ENCODE measurements at places on chromosomes 5 and 9.

DNA sequence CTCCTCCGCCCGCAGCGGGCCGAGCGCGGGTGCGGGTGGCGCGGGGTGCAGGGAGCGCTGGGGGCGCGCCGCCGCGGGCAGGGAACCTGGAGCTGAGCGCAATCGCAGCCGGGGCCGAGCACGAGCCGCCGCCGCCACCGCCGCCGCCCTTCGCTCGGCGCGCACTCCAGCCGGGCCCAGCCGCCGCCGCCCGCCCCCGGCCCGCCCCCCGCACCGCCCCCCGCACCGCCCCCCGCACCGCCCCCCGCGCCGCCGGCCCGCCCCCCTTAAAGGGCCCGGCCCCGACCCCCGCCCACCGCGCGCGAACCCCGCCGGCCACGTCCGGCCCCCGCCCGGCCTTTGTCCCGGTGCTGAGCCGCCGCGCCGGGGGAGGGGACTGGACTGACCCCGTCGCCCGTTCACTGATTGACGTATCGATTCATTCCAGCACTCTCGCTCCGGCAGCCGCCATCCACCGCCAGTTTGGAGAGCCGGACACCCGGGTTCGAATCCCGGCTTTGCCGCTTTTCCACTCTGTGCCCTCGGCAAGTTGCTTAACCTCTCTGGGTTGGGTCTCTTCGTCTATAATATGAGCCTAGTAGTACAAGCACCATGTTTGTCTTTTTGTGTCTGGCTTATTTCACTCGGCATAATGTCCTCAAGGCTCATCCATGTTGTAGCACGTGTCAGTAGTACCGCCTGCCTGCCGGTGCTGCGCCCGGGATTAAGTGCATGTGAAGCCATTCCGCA is at the start of gene SH3PXD2B:
TSS of gene SH3PXD2B (minus strand) at position 168 of the 729 bp plus-strand sequence. CDS start 173 bp downstream, outside the sequence.
- peaks cover 4% of the 10 kb centered on the region for H3K4me1 ChIP-seq
- H3K27ac ChIP-seq: no peak within 1 kb of the TSS
- H3K36me3 ChIP-seq: no peaks in the 10 kb centered on the region

DNA sequence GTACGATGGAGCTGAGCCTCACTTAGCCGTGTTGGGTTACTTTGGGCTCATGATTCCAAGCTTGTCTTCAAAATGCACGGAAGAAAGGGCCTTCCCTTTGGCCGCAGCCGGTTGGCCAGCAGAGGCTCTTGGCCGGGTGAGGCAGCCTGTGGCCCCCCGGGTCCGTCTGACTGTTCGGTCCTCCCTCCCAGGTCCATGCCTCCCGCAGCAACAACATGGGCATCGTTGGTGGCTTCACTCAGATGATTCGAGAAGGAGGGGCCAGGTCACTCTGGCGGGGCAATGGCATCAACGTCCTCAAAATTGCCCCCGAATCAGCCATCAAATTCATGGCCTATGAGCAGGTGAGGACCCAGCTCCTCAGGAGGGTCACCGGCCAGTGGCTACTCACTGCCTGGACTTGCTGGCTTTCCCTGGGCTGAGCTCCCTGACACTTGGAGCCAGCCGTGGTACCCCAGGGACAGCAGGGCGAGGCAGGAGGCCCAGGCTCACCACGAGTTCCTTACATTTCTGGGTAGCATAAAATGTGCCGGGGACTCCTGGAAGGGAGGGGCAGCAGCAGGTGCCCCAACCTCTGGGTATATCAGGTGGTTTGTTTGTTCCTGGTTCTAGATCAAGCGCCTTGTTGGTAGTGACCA is 21.9 kb downstream of the PTGES2 start:
- H3K27ac ChIP-seq: no peak overlapping the region
- H3K36me3 ChIP-seq: peaks cover 58% of the 10 kb centered on the region
- no peaks in the 10 kb centered on the region for H3K27me3 ChIP-seq
- no peak for DNase-seq

- H3K4me3 ChIP-seq: no peak overlapping the region
- H3K36me3 ChIP-seq: no peaks in the 10 kb centered on the region
- H3K4me1 ChIP-seq: no peaks in the 10 kb centered on the region
- no peak overlapping the region for H3K27ac ChIP-seq
- no peaks in the 10 kb centered on the region for H3K27me3 ChIP-seq
These were observed 23.1 kb downstream of the NIM1K start for GRCh38 chr5:43215073-43215631.

GRCh38 chr5:33969572-33970452 is 14.7 kb downstream of the SLC45A2 start:
- H3K4me1 ChIP-seq: peaks cover 5% of the 10 kb centered on the region
- H3K4me3 ChIP-seq: no peak overlapping the region
- H3K27me3 ChIP-seq: no peaks in the 10 kb centered on the region
- H3K27ac ChIP-seq: no peak overlapping the region
- DNase-seq: no peak
- H3K36me3 ChIP-seq: no peaks in the 10 kb centered on the region

DNA sequence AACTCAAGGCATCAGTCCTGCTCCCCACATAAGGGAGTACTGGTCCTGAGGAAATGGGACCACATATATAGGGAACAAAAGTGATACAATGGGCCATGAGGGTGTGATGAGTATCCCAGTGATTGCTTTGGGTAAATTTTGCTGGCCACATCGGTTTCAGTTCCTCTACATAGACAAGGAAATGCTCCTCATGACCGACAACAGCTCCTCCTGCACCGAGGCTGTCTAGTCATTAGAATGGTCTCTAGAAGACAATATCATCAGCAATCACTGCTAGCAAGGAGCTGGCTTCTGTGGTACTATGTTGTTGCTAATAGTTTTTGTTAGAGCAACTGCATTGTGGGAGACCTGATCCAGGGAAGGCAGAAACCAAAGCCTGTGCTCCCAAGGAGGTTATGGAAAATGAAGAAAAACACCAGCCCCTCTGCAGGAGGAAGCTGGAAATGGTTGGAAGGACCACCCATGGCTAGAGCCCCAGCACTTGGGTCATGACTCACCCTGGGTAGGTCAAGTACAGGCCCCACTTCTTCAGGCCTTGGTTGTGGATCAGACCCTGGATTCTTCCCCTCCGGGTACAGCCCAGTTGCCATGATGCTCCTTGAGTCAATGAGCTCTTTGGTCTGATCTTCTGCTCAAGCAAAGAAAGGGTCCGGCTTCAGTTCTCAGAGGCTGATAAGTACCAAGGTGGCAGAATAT is 3.4 kb upstream of the CTSL start:
- H3K27ac ChIP-seq: no peak overlapping the region
- H3K4me3 ChIP-seq: no peak overlapping the region
- no peaks in the 10 kb centered on the region for H3K4me1 ChIP-seq
- no peaks in the 10 kb centered on the region for H3K27me3 ChIP-seq

GRCh38 chr9:137434498-137435380 is 6.4 kb downstream of the ENTPD8 start:
- no peak overlapping the region for H3K27ac ChIP-seq
- no peaks in the 10 kb centered on the region for H3K27me3 ChIP-seq
- H3K36me3 ChIP-seq: no peaks in the 10 kb centered on the region
- DNase-seq: no peak

GRCh38 chr9:130897105-130897751 is 616 bp upstream of the QRFP start:
- no peaks in the 10 kb centered on the region for H3K36me3 ChIP-seq
- peaks cover 23% of the 10 kb centered on the region for H3K27me3 ChIP-seq
- DNase-seq: no peak
- H3K4me3 ChIP-seq: no peak overlapping the region

- no peak for DNase-seq
- H3K4me3 ChIP-seq: no peak overlapping the region
- no peak overlapping the region for H3K27ac ChIP-seq
These were observed 162.5 kb upstream of the SMIM23 start for GRCh38 chr5:171623107-171623506.

DNA sequence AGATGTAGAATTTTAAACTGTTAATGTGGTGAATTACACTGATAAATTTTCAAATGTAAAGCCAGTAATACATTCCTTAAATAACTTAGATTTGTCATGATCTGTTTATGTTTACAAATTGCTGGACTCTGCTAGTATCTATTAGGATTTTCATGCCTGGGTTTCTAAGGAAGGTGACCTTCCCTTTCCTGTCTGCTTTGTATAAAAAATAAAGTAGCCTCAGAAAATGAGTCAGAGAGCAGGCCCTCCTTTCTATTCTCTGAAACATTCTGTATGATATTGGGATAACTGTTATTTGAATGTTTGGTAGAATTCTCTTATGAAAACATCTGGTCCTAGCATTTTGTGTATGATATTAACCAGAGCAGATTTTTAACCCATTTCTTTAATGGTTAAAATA is 255.3 kb downstream of the SYK start:
- H3K4me3 ChIP-seq: no peak overlapping the region
- no peak for DNase-seq
- H3K27me3 ChIP-seq: no peaks in the 10 kb centered on the region
- H3K36me3 ChIP-seq: no peaks in the 10 kb centered on the region
- no peak overlapping the region for H3K27ac ChIP-seq
- no peaks in the 10 kb centered on the region for H3K4me1 ChIP-seq

DNA sequence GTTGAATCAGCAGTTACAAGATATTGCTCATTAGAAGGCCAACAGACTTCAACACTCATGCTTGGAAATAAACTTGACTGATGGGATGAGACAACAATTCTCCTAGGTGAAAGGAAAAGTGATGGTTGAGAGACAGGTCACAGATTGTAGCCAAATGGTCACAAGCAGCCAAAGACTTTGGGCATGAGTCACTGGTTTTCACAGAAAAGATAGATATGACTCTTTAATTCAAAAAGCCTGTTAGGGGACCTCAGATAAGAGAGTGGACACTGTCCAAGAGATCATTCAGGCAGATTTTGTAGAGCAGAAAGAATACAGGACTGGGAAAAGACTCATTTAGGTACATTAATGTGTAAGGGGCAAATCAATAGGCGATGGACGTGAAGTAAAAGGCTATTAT is 982.5 kb downstream of the MAT2B start:
- no peak for DNase-seq
- no peak overlapping the region for H3K4me3 ChIP-seq
- no peaks in the 10 kb centered on the region for H3K36me3 ChIP-seq

GRCh38 chr9:95769473-95769872 is 106.0 kb upstream of the ERCC6L2 start:
- no peak for DNase-seq
- H3K36me3 ChIP-seq: no peaks in the 10 kb centered on the region
- H3K4me1 ChIP-seq: no peaks in the 10 kb centered on the region
- peaks cover 16% of the 10 kb centered on the region for H3K27me3 ChIP-seq
- H3K27ac ChIP-seq: no peak overlapping the region

DNA sequence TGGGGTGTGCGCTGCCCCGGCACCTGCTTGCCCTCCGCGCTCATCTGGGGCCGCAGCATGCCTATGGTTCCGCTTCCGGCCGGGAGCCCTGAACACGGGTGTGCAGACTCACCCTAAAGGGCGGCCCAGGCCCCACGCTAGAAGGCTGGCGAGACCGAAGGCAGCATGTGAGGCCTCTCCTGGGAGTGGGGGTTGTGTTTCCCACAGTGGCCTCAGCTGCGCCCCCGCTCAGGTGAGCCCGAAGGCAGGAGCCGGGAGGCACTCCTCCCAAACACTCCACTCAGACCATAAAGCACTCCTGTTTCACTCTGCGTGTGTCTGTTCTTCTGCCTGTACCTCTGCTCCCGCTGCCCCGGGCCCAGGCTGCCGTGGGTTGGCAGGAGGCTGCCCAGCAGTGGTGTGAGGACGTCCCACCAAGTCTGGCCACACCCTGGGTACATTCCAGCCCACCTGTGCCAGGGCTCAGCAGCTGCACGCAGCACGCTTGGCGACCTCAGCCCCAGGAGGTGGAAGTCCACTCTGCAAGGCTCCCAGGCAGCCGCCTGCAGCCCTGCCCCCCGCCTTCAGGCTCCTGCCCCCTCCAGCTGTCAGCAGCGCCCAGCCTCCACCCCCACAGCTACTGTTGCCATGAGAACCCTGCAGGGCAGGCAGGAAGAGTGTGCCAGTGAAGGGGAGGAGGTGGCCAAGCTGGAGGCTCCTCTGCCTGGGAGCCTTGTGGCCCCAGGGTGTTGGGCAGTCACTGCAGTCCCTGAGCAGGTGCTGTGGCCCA is 1.2 kb upstream of the AJM1 start:
- H3K27me3 ChIP-seq: no peaks in the 10 kb centered on the region
- H3K4me3 ChIP-seq: no peak overlapping the region
- H3K4me1 ChIP-seq: peaks cover 14% of the 10 kb centered on the region
- H3K27ac ChIP-seq: no peak overlapping the region
- H3K36me3 ChIP-seq: no peaks in the 10 kb centered on the region

DNA sequence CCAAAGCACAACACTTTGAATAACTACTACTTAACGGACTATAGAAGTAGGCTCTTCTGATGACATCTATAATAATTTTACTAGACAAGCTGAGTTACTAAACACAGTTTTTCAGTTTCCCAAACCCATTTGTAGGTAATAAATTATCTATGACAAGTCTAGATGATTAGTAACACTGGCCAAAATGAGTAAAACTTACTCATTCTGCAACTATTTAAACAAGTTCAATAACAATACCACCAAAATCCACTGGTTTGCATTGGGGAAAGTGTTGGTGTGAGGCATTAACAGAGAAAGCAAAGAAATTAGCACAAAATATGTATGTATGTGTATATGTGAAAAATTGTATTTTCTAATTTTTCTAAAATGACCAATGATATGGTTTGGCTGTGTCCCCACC is 119.3 kb downstream of the NR2F1-AS1 start:
- DNase-seq: no peak
- H3K27ac ChIP-seq: no peak overlapping the region
- no peaks in the 10 kb centered on the region for H3K27me3 ChIP-seq
- no peaks in the 10 kb centered on the region for H3K4me1 ChIP-seq

GRCh38 chr9:107138261-107138992 is 144.7 kb upstream of the RAD23B start:
- H3K27me3 ChIP-seq: no peaks in the 10 kb centered on the region
- no peak overlapping the region for H3K4me3 ChIP-seq
- no peak for DNase-seq
- no peaks in the 10 kb centered on the region for H3K4me1 ChIP-seq
- no peaks in the 10 kb centered on the region for H3K36me3 ChIP-seq
- H3K27ac ChIP-seq: no peak overlapping the region

GRCh38 chr5:14071433-14071832 is 71.7 kb upstream of the TRIO start:
- H3K4me3 ChIP-seq: no peak overlapping the region
- H3K36me3 ChIP-seq: no peaks in the 10 kb centered on the region
- H3K4me1 ChIP-seq: no peaks in the 10 kb centered on the region
- no peak for DNase-seq
- no peak overlapping the region for H3K27ac ChIP-seq

- H3K27ac ChIP-seq: peak overlapping the region; percentile 79
- no peak for DNase-seq
- H3K36me3 ChIP-seq: no peaks in the 10 kb centered on the region
- H3K4me3 ChIP-seq: peak overlapping the region; percentile 83
These were observed 1.0 kb downstream of the CERT1 start for GRCh38 chr5:75510417-75510835.

DNA sequence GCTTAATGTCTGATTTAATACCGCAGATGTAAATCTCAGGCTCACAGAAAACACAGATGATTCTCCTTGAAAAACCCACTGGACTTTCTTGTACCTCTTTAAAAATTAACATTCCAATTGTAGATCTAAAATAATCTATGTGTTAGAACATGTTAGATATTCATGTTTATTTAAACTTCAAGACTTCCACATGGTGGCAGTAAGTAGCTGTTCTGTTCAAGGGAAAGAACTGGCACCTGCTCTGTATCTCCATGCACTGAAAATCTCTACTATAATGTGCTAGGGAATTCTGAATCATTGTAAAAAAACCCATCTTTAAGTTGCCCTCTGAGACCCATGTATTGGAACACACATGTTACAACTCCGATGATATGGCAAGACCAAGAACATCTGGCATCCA is 366.9 kb downstream of the DMRTA1 start:
- H3K27ac ChIP-seq: no peak overlapping the region
- H3K4me3 ChIP-seq: no peak overlapping the region
- H3K36me3 ChIP-seq: no peaks in the 10 kb centered on the region
- no peaks in the 10 kb centered on the region for H3K4me1 ChIP-seq
- no peak for DNase-seq
